Mesothelial cell of epicardium (in vitro differentiated cells): ENCODE measurements at places on chromosomes 13 and 19. TPM values are rescaled to one million over a fixed set of nuclear protein-coding genes. Genes with fewer than 3 reads are reported as not detected.

Gene ZNF536
- total RNA-seq = 8.3 to 9.2 TPM (median 8.6 TPM) in 3 replicates

Gene LGALS14
- total RNA-seq = 0.71 to 0.92 TPM (median 0.72 TPM) in 3 replicates

DNA sequence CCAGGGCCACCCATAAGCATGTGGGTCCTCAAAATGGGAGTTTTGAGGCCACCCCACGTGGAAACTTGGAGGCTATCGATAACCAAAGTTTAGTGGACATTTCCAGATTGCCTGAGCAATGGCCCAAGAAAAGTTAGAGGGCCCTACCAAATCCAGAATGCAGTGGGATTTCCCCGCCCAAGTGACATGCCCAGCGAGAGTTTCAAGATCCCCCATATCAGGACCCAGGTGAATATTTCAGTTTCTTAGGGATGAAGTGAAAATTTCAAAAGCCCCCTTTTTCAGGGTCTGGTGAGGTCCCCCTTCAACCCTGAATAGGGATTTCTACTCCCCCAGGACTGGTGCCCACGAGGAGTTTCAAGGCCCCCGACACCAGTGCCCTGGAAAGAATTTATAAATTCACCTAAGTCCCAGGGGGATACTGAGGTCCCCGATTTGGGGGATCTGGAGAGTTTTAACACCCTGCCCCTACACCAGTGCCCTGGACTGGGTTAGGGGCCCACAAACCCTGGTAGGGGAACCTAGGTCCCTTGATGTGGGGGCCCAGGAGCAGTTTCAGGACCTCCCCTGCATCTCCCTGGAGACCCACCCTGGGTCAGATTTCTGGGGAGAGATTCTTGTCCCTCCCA, 695 bp downstream of the BST2 start:
- H3K36me3 ChIP-seq = peaks cover 6% of the 10 kb centered on the region
- no peak for DNase-seq
- peak overlapping the region; percentile 83 for H3K4me3 ChIP-seq
- H3K27ac ChIP-seq = peak overlapping the region; percentile 93
- peaks cover 37% of the 10 kb centered on the region for H3K4me1 ChIP-seq
- no peaks in the 10 kb centered on the region for H3K27me3 ChIP-seq

- DNase-seq = no peak
- H3K4me1 ChIP-seq = peaks cover 7% of the 10 kb centered on the region
- no peak overlapping the region for H3K27ac ChIP-seq
These were observed 122.5 kb downstream of the CDK8 start for GRCh38 chr13:26376430-26376829.

Gene C19orf81
- total RNA-seq = 3.0 to 5.0 TPM (median 3.5 TPM) in 3 replicates

Gene SYNGR4
- total RNA-seq = not detected in 3 replicates

Gene APOE
- total RNA-seq = 285 to 290 TPM (median 289 TPM) in 3 replicates

Gene PROSER3
- total RNA-seq = 45.1 to 50.5 TPM (median 46.6 TPM) in 3 replicates

Gene RAB20
- total RNA-seq = 8.9 to 10.2 TPM (median 9.6 TPM) in 3 replicates

DNA sequence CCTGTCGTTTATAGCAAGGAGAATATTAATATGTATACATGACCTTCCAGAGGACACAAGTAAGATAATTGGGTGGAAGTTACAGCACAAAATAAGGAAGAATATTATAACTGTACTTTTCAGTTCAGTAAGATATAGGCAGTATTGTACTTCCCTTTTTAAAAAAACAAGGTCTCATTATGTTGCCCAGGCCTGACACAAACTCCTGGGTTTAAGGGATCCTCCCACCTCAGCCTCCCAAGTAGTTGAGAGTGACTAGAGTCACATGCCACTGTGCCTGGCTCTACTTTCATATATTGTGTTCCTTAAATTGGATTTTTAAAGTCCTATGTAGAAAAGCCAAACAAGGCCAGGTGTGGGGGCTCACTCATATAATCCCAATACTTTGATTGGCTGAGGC, 19.5 kb upstream of the MAB21L1 start:
- no peak for DNase-seq
- peaks cover 5% of the 10 kb centered on the region for H3K36me3 ChIP-seq
- H3K27me3 ChIP-seq = no peaks in the 10 kb centered on the region
- H3K27ac ChIP-seq = no peak overlapping the region
- H3K4me1 ChIP-seq = peaks cover 6% of the 10 kb centered on the region

Gene CCDC169
- total RNA-seq = 3.7 to 5.3 TPM (median 4.7 TPM) in 3 replicates

- H3K4me3 ChIP-seq = no peak overlapping the region
- H3K27me3 ChIP-seq = no peaks in the 10 kb centered on the region
- H3K4me1 ChIP-seq = no peaks in the 10 kb centered on the region
- no peak for DNase-seq
- peaks cover 24% of the 10 kb centered on the region for H3K36me3 ChIP-seq
These were observed 11.9 kb downstream of the CAPS start for GRCh38 chr19:5925830-5926427.

Gene EDNRB
- 3.0 to 3.4 TPM (median 3.2 TPM) in 3 replicates for total RNA-seq

Gene VSTM2B
- not detected in 3 replicates for total RNA-seq

DNA sequence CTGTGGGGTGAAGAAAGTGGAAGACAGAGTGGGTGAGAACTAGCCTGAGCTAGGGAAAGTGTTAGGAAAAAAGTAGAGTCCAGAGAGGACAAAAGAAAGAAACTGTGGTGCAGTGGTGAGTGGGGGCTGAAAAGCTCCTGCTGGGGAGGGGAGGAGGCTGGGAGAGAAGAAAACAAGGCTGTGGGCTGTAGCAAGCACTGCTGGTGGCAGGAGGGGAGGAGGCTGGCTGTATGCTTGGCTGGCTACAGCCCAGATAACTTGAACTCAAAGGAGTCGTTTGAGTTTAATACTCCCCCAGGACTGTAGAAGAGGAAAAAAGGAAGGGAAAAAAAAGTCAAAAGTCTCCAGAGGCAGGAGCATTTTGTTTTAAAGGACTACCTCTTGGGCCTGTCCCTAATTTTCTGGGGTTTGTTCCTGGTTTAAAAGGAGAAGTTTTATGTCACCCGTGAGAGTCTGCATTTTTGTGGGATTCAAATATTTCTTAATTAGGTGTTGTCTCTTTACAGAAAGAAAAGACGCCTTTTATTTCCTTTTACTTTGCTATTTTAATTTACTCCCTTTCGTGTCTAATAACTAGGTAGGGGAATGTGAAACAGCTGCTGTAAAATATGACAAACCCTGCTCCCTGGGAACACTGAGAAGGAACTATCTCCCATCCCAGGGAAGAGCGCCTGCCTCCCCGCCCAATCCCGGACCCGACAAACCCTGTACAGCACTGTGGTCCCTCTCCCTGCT, 21.7 kb downstream of the ZIC5 start:
- H3K4me1 ChIP-seq = peaks cover 15% of the 10 kb centered on the region
- H3K27me3 ChIP-seq = peaks cover 85% of the 10 kb centered on the region
- DNase-seq = no peak
- peak overlapping the region; percentile 47 for H3K27ac ChIP-seq
- H3K36me3 ChIP-seq = no peaks in the 10 kb centered on the region

Gene CNMD
- total RNA-seq = 0.24 to 0.78 TPM (median 0.41 TPM) in 3 replicates

Gene ZIM2
- total RNA-seq = not detected in 3 replicates

DNA sequence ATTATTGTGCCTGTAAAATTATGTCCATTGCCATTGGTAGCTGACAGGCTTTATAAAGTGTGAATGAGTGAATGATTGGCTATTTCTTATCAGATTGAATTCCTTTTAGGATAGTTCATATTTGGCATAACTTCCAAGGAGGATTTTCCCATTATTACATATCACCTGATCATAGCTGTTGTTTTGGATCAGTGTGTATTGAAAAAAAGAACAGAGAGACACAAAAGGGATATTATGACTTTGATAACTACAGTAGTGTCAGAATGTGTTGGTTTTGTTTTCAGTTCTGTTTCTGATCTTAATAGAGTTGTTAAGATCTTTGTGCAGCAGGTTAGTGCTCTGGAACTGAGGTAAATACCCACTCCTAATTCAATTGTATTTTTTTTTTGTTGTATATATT, 103.8 kb downstream of the LRCH1 start:
- H3K27me3 ChIP-seq = no peaks in the 10 kb centered on the region
- peak overlapping the region; percentile 97 for H3K27ac ChIP-seq
- no peak overlapping the region for H3K4me3 ChIP-seq
- DNase-seq = no peak
- H3K4me1 ChIP-seq = peaks cover 43% of the 10 kb centered on the region

- no peaks in the 10 kb centered on the region for H3K36me3 ChIP-seq
- peaks cover 3% of the 10 kb centered on the region for H3K27me3 ChIP-seq
- DNase-seq = no peak
- no peak overlapping the region for H3K4me3 ChIP-seq
- H3K27ac ChIP-seq = no peak overlapping the region
These were observed 185.7 kb downstream of the RFC3 start for GRCh38 chr13:34003656-34004055.

- no peak overlapping the region for H3K27ac ChIP-seq
- no peaks in the 10 kb centered on the region for H3K4me1 ChIP-seq
- DNase-seq = no peak
- no peaks in the 10 kb centered on the region for H3K27me3 ChIP-seq
- no peaks in the 10 kb centered on the region for H3K36me3 ChIP-seq
- no peak overlapping the region for H3K4me3 ChIP-seq
These were observed 18.7 kb upstream of the NMRK2 start for GRCh38 chr19:3914199-3914598.

GRCh38 chr19:18660939-18661670, 22.4 kb upstream of the CRTC1 start:
- no peak overlapping the region for H3K27ac ChIP-seq
- H3K4me1 ChIP-seq = peaks cover 28% of the 10 kb centered on the region
- no peak for DNase-seq
- no peak overlapping the region for H3K4me3 ChIP-seq
- H3K36me3 ChIP-seq = no peaks in the 10 kb centered on the region
- H3K27me3 ChIP-seq = no peaks in the 10 kb centered on the region

GRCh38 chr19:55654323-55654867, 440 bp upstream of the U2AF2 start:
- H3K27ac ChIP-seq = peak overlapping the region; percentile 100
- peak overlapping the region; percentile 95 for H3K4me3 ChIP-seq

Gene CLDND2
- 0.54 to 0.56 TPM in 2 of 3 replicates, not detected in the other for total RNA-seq

Gene KLK4
- total RNA-seq = not detected in 3 replicates

Gene EML2
- 33.8 to 36.9 TPM (median 34.2 TPM) in 3 replicates for total RNA-seq

DNA sequence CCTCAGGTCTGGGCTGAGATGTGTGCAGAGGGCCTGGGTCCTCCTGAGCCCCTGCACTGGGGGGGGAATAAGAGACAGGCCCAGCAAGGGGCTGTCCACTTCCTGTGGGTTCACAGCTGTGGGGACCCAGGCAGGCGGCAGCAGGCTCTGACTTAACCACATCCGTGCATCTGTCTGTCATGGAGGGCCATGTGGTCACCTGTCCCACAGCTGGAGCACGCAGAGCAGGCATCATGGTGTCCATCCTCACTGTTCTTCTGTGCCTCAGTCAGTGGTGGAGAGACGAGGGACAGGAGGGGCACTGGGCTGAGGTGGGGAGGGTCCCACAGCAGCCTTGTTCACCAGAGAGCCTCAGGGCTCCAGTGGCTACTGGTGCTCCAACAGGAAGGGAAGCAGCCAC, 16.3 kb upstream of the KIR3DL3 start:
- H3K4me1 ChIP-seq = no peaks in the 10 kb centered on the region
- DNase-seq = no peak
- no peak overlapping the region for H3K27ac ChIP-seq
- no peaks in the 10 kb centered on the region for H3K27me3 ChIP-seq
- H3K4me3 ChIP-seq = no peak overlapping the region

DNA sequence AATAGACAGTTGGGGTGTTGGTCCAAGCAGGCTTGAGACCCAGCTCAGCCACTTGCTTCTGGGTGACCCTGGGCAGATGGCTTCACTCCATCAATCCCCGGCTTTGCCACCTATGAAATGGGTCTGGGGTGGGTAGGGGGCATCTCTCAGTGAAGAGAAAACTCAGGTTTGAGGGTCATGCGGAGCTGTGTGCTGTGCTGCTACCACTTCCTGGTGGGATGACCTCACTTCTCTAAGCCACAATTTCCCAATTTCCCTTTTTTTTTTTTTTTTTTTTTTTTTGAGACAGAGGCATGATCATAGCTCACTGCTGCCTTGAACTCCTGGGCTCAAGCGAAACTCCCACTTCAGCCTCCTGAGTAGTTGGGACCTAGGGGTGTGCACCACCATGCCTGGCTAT, 4.6 kb upstream of the PLAUR start:
- peaks cover 40% of the 10 kb centered on the region for H3K4me1 ChIP-seq
- no peak for DNase-seq
- H3K27ac ChIP-seq = no peak overlapping the region
- peaks cover 11% of the 10 kb centered on the region for H3K27me3 ChIP-seq
- no peak overlapping the region for H3K4me3 ChIP-seq

DNA sequence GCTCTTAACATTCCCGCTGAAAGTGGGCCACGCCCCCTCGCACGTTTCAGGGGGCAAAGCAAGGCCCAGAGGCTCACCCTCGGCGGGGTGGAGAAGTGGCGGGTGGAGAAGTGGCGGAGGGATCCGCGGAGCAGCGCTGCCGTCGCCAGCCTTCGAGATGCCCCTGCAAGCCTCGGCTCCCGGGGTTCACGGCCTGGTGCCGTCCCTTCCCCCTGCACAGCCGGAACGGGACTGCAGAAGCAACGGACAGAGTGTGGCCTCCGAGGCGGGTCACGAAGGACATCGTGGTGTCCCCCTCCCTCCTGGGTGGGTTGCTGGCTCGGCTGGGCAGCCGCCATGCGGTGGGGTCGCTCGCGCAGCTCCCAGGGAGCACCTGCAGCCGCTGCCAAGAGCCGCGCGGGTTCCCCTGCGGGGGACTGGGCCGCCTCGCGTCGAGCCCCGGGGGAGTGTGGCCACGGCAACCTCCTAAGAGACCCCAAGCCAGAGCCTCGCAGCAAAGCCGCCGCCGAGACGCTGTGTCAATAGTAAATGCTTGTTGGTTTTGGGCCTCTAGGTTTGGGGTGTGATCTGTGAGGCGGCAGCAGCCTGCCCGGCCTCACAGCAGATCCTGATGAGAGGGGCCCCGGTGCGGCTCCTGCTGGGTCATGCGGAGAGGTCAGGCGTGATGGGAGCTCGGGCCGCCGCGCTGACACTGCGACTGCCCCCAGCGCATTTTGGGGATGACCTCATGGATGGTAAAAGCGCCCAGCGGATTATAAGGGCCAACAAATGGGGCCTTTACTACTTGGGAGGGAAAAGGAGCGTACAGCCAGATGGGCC, 5.5 kb downstream of the TPGS1 start:
- H3K36me3 ChIP-seq = peaks cover 10% of the 10 kb centered on the region
- H3K27ac ChIP-seq = no peak overlapping the region
- H3K4me1 ChIP-seq = peaks cover 38% of the 10 kb centered on the region
- no peak overlapping the region for H3K4me3 ChIP-seq
- no peak for DNase-seq

- H3K4me1 ChIP-seq = no peaks in the 10 kb centered on the region
- no peak for DNase-seq
- no peaks in the 10 kb centered on the region for H3K36me3 ChIP-seq
- H3K27me3 ChIP-seq = peaks cover 32% of the 10 kb centered on the region
- H3K4me3 ChIP-seq = no peak overlapping the region
- H3K27ac ChIP-seq = no peak overlapping the region
These were observed 138.0 kb downstream of the TNFSF13B start for GRCh38 chr13:108407495-108407894.

- H3K27me3 ChIP-seq = peaks cover 8% of the 10 kb centered on the region
- H3K27ac ChIP-seq = no peak overlapping the region
- H3K36me3 ChIP-seq = no peaks in the 10 kb centered on the region
- H3K4me3 ChIP-seq = no peak overlapping the region
- H3K4me1 ChIP-seq = no peaks in the 10 kb centered on the region
These were observed 595.5 kb downstream of the TBC1D4 start for GRCh38 chr13:74886502-74886901.

- no peak overlapping the region for H3K27ac ChIP-seq
- no peak for DNase-seq
- no peaks in the 10 kb centered on the region for H3K4me1 ChIP-seq
- H3K4me3 ChIP-seq = no peak overlapping the region
- H3K27me3 ChIP-seq = no peaks in the 10 kb centered on the region
These were observed 70.3 kb downstream of the PIBF1 start for GRCh38 chr13:72852207-72852606.

Gene PSG7
- total RNA-seq = not detected in 3 replicates
